RWPE2 (cell line): ENCODE measurements at places on chromosomes 7 and 10.

DNA sequence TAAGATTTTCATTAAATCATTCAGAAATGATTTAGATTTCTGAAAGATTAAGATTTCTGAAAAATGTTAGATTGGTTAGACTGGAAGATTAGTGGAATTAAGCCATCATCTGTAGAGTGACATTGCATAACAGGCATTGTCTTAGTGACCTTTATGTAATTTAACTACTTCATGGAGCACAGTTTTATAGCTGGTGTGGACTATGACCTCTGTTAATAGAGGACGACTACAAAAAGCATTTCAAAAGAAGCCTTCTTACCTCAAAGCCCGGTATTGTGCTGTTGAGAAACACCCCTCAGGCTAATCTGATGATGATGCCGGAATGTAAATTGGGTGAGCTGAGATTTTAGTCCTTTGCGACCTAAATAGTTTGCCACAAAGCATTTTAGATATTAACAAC lies 55.6 kb downstream of the GALNT11 start:
- DNase-seq = no peak

- no peak for DNase-seq
These were observed 87.3 kb downstream of the EVX1 start for GRCh38 chr7:27329909-27330308.

DNA sequence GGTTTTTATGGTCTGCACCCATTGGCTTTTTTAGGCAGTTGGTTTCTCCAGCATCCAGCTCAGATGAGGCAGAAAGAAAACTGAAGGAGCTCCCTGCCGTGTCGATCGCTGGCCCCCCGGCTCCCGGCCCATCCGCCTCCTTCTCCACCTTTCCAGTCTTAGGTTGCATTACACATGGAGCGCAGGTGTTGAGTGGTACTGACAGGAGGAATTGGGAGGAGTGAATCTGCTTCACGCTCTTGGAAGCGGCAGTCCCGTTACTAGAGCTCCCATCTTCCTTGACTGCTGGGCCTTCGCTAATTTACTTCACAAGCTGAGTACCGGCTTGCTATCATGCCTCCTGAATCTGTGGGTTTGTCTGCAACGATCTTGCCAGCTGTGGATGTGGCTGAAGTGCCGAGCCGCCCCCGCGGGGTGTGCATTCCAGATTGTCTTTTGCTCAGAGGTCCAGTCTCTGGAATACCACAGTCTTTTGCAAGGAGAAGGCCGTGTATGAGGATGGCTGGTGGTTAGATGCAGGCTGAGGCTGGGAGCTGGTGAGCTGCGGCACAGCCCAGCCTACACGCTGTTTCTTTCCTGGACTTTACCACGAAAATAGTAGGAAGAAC lies 17.1 kb downstream of the IQCE start:
- no peak for DNase-seq

DNA sequence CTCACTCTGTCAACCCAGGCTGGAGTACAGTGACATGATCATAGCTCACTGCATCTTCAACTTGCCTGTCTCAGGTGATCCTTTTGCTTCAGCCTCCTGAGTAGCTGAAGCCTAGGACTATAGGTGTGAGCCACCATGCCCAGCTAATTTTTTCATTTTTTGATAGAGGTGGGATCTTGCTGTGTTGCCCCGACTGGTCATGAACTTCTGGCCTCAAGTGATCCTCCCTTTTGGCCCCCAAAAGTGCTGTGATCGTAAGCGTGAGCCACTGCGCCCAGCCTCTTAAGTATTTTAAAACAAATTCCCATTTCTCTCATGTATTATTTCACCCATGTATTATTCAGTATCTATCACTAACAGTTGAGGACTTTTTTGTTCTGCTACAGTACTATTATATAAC lies 43.5 kb downstream of the KMT2E start:
- no peak for DNase-seq

DNA sequence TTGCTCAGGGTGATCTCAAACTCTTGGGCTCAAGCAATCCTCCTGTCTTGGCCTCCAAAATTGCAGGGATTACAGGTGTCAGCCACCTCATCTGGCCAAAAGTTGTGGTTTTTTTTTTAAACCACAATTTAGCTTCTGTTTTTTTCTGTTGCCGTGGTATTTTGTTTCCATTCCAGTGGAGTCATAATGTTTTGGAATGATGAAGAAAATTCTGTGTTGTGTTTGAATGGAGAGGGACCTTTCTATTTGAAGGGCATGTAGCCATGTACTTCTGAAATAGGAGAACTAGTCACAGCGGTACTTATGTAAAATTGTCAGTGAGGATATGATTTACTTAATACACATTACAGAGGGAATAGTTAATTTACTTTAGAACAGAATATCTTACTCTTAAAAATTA lies 201.3 kb downstream of the ARL4A start:
- DNase-seq = no peak

DNA sequence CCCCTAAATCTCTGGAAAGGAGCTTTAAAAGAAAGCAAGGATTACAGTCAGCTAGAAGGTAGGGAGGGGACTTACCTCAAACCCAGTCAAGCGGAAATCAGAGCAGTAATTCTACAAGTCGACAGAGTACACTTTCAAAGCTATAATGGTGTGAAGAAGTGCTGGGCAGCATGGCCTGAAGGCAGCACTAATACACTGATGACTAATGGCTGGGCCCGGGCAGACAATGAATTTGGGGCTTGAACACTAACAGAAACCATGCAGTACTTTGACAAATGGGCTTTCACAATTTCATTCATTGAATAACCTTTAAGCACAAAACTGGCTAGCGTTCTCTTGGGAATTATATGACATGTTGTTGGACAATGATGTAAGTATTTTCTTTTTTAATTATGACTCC lies 4.7 kb downstream of the GLI3 start:
- DNase-seq = peak; percentile 78

- DNase-seq = no peak
These were observed 65.8 kb downstream of the ATXN7L1 start for GRCh38 chr7:105810556-105810955.

GRCh38 chr7:132580277-132580676 lies 4.0 kb upstream of the PLXNA4 start:
- no peak for DNase-seq

DNA sequence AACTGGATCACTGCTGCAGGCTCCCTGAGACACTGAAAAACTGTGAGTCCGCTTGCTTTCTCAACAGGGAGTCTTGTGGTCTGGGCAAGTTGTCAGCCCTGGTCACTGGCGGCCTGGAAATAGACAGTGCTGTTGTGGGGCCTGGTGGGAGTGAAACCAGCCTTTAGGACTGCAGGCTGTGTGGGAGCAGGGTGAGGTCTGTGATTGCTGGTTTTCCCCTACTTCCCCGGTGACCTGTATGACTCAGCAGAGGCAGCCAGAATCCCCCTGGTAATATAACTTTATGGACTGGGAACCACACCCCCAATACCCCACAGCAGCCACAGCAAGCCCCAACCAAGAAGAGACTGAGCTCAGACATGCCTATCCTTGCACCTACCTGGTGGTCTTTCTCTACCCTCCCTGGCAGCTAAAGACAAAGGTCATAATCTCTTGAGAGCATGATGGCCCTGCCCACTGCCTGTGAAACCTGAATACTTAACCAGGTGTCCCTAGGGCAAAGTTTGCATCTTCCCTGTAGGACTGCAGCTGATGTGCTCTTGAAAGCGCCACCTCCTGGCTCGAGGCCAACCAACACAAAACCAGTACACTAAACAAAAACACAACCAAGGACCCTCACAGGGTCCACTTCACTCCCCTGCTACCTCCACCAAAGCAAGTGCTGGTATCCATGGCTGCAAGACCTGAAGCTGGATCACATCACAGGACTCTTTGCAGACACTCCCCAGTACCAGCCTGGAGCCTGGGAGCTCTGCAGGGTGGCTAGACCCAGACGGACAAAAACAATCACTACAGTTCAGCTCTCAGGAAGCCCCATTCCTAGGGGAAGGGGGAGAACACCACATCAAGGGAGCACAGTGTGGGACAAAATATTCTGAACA lies 7.2 kb upstream of the ADAM22 start:
- no peak for DNase-seq

GRCh38 chr7:31476073-31476745 lies 37.7 kb upstream of the ITPRID1 start:
- no peak for DNase-seq

DNA sequence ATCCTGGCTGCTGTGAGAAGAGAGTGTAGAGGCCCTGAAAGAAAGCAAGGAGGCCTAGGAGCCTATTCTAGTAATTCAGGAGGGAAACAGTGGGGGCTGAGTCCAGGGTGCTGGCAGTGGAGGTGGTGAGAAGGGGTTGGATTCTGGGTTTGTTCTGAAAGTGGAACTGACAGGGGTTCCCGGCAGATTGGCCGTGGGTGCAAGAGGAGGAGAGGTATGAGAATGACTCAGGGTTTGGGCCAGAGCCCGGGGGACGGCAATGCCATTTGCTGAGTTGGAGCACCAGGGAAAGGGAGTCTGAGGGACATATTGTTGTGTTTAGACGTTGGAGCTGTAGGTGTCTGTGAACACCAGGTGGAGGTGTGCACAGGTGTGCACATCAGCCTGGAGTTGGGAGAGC lies 38.5 kb downstream of the NPTX2 start:
- DNase-seq = no peak

- no peak for DNase-seq
These were observed 124.3 kb upstream of the PPP2R2D start for GRCh38 chr10:131776496-131776895.

GRCh38 chr10:132310701-132311337 lies 3.1 kb upstream of the STK32C start:
- no peak for DNase-seq

GRCh38 chr10:79101560-79102497 lies 33.1 kb downstream of the ZMIZ1 start:
- no peak for DNase-seq

GRCh38 chr10:70475661-70476060 lies 2.9 kb upstream of the PALD1 start:
- DNase-seq = no peak

DNA sequence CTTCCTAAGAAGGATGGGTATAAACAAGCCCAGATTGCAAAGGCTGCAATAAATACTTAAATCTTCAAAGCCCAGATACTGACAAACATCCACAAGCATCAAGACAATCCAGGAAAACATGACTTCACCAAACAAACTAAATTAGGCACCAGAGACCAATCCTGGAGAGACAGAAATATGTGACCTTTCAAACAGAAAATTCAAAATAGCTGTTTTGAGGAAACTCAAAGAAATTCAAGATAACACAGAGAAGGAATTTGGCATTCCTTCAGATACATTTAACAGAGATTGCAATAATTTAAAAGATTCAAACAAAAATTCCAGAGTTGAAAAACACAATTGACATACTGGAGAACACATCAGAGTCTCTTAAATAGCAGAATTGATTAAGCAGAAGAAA lies 23.0 kb downstream of the GSDME start:
- no peak for DNase-seq

DNA sequence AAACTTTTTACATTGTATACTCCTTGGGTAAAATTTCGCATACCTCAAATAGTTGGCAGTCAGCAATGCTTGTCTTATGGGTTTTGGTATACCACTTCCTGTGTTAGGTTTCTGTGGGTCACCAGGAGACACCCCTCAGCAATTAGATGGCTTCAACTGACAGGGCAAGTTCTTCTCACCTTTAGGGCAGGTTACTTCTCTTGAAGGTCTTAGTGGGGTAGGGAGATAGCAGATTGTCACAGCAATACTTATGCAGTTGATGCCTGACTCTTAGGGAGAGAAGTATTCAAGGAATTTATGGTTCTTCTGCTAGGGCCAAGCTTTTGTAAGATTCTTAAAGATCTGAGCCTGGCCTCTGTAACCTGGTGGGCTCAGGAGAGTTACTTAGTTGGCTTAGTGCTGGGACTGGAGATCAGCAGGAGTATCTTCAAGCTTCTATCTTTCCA lies 42.9 kb downstream of the MKLN1 start:
- DNase-seq = no peak

- no peak for DNase-seq
These were observed 12.2 kb downstream of the SEPHS1 start for GRCh38 chr10:13335881-13336280.

DNA sequence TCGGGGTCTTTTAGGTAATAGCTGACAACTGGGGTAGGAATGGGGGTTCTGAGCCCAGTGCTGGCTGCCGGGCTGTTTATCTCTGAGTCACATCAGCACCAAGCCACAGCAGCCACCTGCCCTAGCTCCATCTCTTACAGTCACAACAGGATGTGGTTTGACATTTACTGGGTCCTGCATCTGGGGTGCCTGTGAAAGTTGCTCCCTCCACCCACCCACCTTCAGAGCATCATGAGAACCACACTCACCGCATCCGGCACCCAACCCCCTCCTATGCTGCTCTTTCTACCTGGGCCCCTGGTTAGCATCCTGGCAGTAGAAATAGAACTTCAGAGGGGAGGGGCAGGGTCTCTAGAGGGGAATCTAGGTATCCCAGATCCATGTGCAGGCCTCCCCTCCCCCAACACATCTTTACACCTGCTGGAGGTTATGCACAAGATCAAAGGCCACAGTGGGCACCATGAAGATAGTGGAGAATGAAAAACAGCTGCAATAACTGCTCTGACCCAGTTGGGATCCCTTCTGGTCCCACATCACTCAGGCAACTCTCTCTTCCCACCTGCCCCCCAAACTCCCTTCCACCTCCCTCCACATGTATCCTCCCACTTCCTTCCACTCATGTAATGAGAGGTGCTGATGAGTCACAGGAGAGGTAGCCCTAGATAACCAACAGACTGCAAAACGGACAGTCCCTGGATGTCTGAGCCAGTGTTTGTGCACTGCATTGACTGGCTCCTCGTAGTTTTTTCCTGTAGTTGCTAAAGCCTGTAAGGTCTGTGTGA lies 38.2 kb downstream of the PRSS2 start:
- DNase-seq = no peak

- no peak for DNase-seq
These were observed 141.3 kb upstream of the AGK start for GRCh38 chr7:141409801-141410329.

DNA sequence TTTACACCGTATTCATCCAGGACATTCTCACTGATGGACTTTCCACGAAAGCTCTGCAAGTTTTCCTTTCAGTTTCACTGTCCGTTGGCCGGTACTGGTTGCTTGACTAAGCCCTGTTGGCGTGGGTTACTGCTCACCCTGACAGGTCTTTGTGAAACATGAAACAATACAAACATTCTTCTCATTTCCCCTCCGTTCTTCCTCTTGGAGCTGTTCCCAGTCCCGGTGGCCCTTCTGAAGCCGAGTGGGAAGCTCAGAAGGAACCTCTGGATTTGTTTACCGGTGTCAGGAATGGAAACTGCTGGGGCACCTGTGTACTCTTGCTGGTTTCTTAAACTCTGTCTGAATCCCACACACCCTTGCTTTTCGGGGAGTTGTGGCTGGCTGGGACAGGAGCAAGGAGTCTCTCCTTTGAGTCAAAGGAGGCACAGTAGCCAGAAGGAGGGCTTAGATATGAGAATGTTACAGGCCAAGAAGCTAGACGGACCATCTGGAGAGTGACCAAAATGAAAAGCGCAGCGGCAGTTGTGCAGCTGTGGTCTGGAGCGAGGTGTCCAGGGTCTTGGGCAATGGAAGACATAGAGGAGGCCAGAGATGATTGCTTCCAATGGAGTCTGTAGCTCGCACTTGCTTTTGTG lies 45.7 kb downstream of the LYZL2 start:
- DNase-seq = no peak

GRCh38 chr10:31771331-31771831 lies 157.2 kb downstream of the ARHGAP12 start:
- DNase-seq = no peak

GRCh38 chr10:46229144-46229563 lies 57.6 kb upstream of the ANTXRL start:
- DNase-seq = peak; percentile 10
